ENCODE measurements at places on chromosomes 3 and 15.

GRCh38 chr15:56150204-56150603, 93.5 kb downstream of the RFX7 start:
- DNase-seq = no peak

- no peak for DNase-seq
Observed at GRCh38 chr3:161350916-161351315, 20.4 kb downstream of the SPTSSB start.

GRCh38 chr3:156483426-156483825, 71.5 kb downstream of the SSR3 start:
- DNase-seq = no peak

- no peak for DNase-seq
Observed at GRCh38 chr15:65067645-65068402, at the start of gene RASL12. Gene RASL12 (minus strand): TSS chr15:65067991. CDS start chr15:65067835, 156 bp downstream.

GRCh38 chr3:52441772-52442332, 3.1 kb downstream of the SEMA3G start:
- DNase-seq = no peak

DNA sequence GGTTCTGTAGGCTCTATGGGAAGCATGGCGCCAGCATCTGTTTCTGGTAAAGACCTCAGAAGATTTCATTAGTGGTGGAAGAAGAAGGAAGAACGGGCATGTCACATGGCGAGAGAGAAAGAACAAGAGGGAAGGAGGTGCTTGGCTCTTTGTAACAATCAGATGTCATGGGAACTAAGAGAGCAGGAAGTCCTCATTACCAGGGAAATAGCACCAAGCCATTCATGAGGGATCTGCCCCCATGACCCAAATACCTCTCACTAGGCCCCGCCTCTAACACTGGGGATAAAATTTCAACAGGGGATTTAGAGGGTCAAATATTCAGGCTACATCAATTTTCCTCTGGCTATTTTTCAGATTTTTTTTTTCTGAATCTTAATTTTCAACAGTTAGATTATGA, 954.3 kb downstream of the SQOR start:
- DNase-seq = no peak

DNA sequence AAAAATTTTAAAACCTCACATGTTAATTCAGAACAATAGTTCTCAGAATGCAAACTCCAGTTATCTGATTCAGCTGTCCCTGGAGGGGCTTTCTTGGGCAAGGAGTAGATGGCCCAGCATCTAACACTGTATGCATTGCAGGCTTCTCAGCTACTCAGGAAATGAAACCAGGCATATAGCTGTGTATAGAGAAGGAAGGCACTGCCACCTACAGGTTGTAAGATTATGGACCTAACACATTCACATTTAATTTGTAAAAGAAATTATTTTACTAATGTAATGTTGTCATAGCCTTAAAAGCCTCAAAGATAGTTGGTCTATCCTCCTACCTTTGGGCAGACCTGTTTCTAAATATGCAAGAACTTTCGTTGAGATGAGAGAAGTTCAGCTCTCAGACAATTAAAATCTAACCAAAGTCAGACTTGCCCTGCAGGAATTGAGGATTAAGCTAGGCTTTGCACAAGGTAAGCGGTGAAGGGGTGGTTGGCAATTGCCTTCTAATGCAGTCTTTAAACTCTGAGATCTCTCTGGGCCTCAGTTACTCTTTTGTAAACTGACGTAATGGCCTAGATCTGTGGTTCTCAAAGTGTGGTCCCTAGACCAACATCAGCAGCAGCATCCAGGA, 132.8 kb upstream of the SLC24A5 start:
- DNase-seq = peak; percentile 8

DNA sequence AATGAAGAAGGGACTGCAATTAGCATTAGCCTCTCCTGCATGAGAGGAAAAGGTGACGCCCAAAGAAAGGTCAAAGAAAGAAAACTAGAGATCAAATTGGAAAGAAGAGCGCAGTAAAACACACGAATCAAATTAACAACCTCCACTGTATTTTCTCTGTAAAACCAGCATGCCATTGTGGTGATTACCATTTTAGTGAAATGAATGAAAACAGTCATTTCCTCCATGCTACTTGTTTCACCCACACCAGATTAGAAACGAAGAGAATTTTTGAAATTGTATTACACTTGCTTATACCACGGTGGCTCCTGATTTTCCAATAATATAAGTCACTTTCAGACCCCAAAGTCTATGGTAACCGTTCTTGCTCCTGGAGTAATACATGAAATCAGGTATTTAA, 71.6 kb downstream of the SUMF1 start:
- no peak for DNase-seq

DNA sequence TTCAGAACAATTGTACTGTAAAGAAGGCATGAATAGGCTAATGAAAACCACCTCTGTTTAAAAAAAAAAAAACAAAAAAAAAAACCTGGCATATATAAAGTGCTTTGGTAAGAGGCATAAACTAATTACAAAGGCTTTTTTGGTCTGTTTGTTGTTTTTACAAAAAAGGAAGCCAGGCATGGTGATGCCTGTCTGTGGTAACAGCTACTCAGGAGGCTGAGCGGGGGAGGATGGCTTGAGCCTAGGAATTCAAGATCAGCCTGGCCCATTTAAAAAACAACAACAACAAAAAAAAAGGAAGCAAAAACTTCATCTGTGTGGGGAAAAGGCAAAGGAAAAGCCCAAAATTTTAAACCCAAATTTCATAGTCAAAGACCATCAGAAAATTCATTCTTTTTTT, 47.0 kb downstream of the OSBPL10 start:
- peak; percentile 44 for DNase-seq

- DNase-seq = no peak
Observed at GRCh38 chr15:52247461-52247860, 48.1 kb downstream of the MYO5C start.
